ENCODE measurements at places on chromosomes 6 and 20.

DNA sequence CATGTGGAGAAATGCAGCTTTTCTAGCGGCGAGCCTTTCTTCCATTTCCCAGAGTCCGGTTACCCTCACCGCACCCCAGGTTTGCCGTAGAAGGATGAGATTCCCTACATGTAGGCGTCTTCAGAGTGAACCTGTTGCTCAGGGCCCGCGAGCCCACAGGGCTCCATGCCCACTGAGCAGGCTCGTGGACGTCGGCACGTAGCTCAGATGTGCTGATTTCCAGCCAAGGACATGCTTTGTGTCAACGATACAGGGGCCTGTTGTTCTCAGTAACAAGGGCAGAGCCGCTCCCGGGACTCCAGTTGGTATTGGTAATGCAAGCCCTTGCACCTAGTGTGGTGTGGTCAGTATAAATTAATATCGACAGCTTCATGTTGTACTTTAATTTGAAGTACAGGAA is 159.6 kb downstream of the MTHFD1L start:
- DNase-seq = no peak
- no peak overlapping the region for H3K4me3 ChIP-seq

DNA sequence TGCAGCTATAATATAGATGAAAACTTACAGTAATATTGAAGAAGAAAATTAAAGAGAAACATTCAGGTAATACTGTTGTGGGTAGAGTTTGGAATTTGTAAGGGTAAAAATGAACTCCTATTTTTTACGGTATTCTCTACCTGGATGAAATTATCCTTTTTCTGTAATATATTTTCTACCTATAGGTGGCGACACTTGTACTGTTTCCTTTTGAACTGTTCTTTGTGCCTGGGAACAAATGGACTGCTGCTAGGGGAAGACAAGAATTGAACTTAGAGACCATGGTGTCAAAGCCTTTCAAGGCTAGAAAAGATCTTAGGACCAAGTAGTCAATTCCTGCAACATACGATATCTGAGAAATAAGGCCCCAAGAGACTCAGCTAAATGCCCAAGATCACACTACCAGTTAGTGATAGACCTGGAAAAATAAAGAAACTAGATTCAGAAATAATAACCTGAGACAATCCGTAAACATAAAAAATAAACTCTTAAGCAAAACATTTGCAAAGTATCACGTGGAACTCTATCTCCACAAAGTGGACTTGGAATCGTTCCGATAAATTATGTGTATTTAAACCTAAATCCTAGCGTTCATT is 383.8 kb downstream of the TFAP2A start:
- no peaks in the 10 kb centered on the region for H3K4me1 ChIP-seq
- no peak overlapping the region for H3K4me3 ChIP-seq
- H3K36me3 ChIP-seq = no peaks in the 10 kb centered on the region

GRCh38 chr6:82270881-82271635 is 23.5 kb upstream of the IBTK start:
- no peaks in the 10 kb centered on the region for H3K27me3 ChIP-seq
- H3K27ac ChIP-seq = no peak overlapping the region
- H3K4me1 ChIP-seq = no peaks in the 10 kb centered on the region
- H3K36me3 ChIP-seq = no peaks in the 10 kb centered on the region
- DNase-seq = no peak
- H3K4me3 ChIP-seq = no peak overlapping the region

- H3K4me3 ChIP-seq = no peak overlapping the region
- H3K36me3 ChIP-seq = no peaks in the 10 kb centered on the region
- H3K27ac ChIP-seq = no peak overlapping the region
Observed at GRCh38 chr6:156852147-156852857, 75.1 kb downstream of the ARID1B start.

- no peak overlapping the region for H3K4me3 ChIP-seq
- H3K27me3 ChIP-seq = peaks cover 3% of the 10 kb centered on the region
- no peaks in the 10 kb centered on the region for H3K36me3 ChIP-seq
- DNase-seq = no peak
- peaks cover 3% of the 10 kb centered on the region for H3K4me1 ChIP-seq
- H3K27ac ChIP-seq = no peak overlapping the region
Observed at GRCh38 chr6:35754452-35755277, 17.8 kb downstream of the ARMC12 start.

- no peaks in the 10 kb centered on the region for H3K27me3 ChIP-seq
- H3K27ac ChIP-seq = no peak overlapping the region
- no peak for DNase-seq
- H3K36me3 ChIP-seq = no peaks in the 10 kb centered on the region
- H3K4me3 ChIP-seq = no peak overlapping the region
Observed at GRCh38 chr20:31617432-31618104, 12.5 kb downstream of the ID1 start.

GRCh38 chr20:18543932-18544331 is 23.3 kb upstream of the SMIM26 start:
- no peak overlapping the region for H3K27ac ChIP-seq
- no peak for DNase-seq
- no peak overlapping the region for H3K4me3 ChIP-seq
- H3K27me3 ChIP-seq = no peaks in the 10 kb centered on the region
- H3K4me1 ChIP-seq = no peaks in the 10 kb centered on the region

- no peak overlapping the region for H3K27ac ChIP-seq
- no peak for DNase-seq
- H3K36me3 ChIP-seq = no peaks in the 10 kb centered on the region
- H3K4me1 ChIP-seq = peaks cover 21% of the 10 kb centered on the region
- H3K4me3 ChIP-seq = no peak overlapping the region
Observed at GRCh38 chr6:149337320-149337719, 19.8 kb downstream of the TAB2 start.

- no peak overlapping the region for H3K27ac ChIP-seq
- no peak for DNase-seq
- no peaks in the 10 kb centered on the region for H3K4me1 ChIP-seq
- no peaks in the 10 kb centered on the region for H3K36me3 ChIP-seq
- no peak overlapping the region for H3K4me3 ChIP-seq
Observed at GRCh38 chr6:82646231-82646615, 282.6 kb downstream of the TPBG start.

GRCh38 chr20:48128436-48128835 is 343.2 kb upstream of the SULF2 start:
- H3K27ac ChIP-seq = no peak overlapping the region
- H3K4me1 ChIP-seq = no peaks in the 10 kb centered on the region
- no peaks in the 10 kb centered on the region for H3K36me3 ChIP-seq

DNA sequence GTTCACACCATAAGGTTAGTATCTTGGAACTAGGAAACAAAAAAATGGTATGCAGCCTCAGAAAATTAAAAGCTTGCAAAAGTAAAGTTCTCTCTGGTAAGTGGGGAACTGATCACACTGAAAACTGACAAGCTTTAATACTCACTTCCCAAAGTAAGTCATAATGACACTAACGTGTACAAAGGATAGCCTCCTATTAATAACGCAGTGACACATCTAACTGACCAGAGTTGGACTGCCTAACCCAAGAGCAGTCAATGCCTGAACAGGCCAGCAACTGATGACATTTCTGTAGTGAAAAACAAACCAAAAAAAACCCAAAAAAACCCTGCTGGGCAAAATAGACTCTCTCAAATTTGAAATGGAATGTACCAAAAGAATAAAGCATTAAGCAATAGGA is 30.7 kb downstream of the CHD6 start:
- no peak overlapping the region for H3K27ac ChIP-seq
- no peak overlapping the region for H3K4me3 ChIP-seq
- DNase-seq = no peak
- H3K27me3 ChIP-seq = no peaks in the 10 kb centered on the region

Measured in CD4-positive, alpha-beta T cell (primary cell).